Inflammatory macrophage (primary cell): ENCODE measurements at places on chromosomes 4 and X.

DNA sequence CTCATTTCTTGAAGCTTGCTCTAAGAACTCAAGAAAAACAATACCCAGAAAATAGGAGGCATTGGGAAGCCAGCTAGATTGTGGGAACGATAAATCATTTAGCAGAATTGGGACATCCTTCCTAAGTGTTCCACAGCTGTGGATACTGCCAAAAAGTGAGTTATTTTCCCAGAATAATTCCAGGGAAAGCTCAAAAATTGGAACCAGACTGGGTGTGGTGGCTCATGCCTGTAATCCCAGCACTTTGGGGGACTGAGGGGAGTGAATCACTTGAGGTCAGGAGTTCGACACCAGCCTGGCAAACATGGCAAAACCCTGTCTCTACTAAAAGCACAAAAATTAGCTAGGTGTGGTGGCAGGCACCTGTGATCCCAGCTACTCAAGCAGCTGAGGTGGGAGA is 68.2 kb upstream of the GK2 start:
- no peak for DNase-seq

DNA sequence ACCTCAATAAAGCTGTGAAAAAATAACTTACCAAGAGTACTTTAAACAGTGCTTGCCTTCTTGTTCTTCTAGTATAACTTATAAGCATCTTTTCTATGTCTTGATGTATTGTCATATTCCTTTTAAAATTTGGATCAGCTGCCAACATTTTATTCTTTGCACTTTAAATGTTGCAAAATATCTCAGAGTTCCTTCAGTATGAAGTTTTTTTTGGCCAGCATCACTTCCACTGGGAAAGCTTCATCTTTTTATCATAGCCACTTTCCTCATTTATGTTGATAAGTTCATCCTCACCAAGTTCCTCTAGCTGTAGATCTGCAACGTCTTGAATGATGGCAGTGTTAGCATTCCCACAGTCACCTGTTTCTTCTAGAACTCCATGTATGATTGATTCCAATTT is 24.2 kb downstream of the CXorf58 start:
- DNase-seq: no peak

DNA sequence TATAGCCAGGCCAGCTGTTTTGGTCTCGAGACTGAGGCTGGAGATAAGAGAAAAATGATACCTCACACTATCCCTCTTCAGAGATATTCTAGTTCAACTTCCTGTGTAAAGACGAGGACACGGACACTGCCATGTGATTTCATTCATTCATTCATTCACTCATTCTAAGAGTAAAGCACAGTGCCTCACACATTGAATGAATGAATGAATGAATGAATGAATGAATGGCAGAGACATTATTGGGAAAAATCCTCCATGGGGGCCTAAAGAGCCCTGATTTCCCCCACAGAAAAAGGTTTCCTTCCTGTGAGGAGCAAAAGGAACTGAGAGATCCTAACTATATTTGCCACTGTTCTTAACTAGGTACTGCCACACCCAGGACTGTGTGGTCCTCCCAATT is 183.4 kb upstream of the MAP3K15 start:
- no peak for DNase-seq

GRCh38 chr4:35709080-35709479 is 535.2 kb downstream of the ARAP2 start:
- no peak for DNase-seq

GRCh38 chr4:92600638-92601037 is 296.9 kb downstream of the GRID2 start:
- no peak for DNase-seq

DNA sequence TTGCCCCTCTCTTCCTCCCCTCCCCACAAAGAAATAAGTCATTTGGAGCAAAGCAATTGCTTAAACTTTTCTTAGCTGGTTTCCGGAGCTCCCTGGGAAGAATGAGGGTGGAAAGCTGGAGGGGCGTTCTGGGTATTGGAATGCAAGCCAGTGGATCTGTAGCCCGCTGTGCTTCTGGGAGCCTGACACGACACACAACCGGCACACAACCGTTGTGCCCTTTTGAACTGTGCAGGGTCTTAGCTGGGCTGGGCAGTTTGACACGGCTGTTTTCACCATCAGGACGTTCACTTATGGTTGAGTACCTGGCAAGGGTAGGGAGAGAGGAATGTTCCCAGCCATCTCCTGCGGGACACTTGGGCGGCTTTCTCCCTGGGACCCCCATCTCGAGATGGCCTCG is 38.3 kb downstream of the SHROOM2 start:
- DNase-seq: no peak

DNA sequence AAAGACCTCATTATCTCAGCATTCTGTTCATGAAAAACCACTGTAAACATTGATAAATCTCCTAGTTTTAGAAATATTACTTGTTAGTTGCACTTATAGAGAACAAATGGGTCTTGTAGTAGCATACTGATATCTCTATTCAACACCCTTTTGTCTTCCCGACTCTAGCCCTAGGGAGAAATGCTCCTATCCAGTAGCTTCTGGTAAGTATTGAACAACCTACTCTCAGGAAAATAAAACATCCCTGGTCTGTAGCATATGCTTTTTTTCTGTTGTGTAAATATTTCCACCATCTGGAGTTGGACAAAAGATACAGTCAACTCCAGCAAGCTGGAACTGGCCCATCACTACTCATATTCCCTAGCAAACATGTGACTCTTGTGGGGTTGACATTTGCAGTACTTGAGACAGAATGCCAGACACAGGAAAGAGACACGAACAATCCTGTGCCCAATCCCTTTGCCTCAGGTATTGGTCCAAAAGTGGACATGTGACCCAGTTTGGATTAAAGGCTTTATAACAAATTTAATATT is 188.2 kb downstream of the GC start:
- no peak for DNase-seq

GRCh38 chr4:147580396-147580795 is 36.8 kb upstream of the TMEM184C start:
- DNase-seq: peak; percentile 2

GRCh38 chr4:102299354-102300107 is 45.8 kb downstream of the SLC39A8 start:
- DNase-seq: peak; percentile 9

GRCh38 chr4:184664445-184665210 is 15.1 kb downstream of the PRIMPOL start:
- peak; percentile 37 for DNase-seq

DNA sequence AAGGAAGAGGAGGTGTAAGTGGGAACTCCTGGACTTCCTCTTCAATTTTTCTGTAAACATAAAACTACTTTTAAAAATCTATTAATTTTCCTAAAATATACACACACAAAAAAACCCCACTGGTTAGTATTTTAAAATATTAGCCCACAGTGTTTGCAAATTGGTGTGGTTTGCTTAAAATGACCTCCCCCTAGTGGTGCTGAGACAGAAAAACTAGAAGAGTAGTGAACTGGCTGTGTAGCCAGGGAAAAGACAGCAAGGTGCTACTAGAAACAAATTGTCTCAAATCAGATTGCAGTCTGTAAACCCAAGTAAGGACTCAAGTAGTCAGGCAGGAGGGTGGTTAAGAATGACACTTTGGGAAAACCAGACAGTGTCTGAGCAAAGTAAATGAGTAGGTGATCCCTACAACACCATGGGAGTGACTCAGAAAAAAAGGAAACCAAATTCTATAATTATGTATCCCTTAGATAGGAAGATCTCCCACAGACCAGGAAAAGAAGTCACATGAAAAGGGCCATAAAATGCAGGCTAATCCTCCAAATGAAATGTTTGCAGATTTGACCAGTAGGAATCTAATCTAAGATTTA is 26.0 kb downstream of the AMTN start:
- peak; percentile 1 for DNase-seq

DNA sequence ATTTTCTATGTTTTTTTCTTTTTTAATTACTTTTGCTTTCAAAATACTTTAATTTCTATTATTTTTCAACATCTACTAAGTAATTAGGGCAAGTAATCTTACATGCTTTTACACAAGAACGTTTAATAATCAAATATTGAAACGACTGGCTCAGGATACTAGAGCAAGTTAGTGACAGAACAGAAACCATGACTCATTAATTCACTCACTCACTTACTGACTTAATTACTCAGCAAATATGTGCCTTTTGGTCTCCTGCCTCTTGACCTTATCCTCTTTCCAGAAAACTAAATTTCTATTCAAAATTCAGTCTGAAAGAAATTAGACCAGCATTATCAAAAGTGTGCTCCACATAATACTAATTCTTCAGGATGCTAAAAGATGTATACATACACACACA is 314.9 kb upstream of the TEX13C start:
- no peak for DNase-seq

DNA sequence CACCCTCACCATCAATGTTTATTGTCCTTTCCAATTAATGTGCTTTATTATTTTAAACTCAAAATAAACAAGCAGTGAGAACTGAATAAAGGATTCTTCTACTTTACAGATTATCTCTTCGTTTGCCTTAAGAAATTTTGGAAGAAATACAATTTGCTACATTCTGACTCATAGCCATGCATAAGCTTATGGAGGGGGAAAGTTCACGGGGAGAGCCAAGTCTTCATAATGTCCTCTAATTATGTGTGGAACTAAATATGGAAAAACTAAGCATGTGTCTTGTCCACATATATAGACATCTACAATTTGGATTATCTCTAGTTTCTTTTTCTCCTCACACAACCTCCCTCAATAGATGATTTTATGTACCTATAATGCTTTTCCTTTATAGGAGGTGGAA is 17.5 kb downstream of the CXCL13 start:
- no peak for DNase-seq

DNA sequence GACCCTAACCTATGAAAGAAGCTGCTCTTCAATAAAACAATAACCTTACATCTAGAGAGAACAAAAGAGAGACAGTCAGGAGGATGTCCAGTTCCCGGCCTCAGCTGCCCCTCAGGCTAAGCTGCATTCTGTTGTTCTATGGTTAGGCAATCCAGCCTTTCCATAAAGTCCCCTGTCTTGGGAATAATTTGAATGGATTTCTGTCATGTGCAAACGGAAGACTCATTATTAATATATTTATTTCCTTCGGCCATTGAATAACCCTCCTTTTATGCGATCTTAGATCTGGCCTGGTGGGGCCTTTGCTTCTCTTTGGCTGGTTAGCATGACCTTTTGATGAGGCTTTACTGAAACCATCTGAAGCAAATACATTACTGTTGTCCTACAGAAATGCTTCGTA is 80.1 kb downstream of the ANKRD50 start:
- no peak for DNase-seq

DNA sequence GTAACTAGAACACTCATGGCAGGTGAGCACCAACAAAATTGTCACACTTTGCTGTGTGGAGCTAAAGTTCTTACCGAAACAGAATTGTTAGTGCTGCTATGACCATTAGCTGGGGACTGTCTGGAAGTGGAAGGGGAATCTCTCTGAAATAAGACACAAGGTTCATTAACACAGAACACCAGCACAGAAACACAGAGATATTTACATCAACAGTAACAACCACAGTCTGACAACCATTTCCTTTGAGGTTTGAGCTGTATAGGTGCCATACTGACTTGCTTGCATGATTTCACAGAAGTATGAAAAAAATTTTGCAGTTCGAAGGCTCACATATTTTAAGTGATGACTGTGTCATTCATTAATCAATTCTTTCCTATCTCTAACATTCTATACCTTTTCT is 109.8 kb downstream of the NYX start:
- no peak for DNase-seq

GRCh38 chrX:14029039-14029424 is 660 bp downstream of the GEMIN8 start:
- peak; percentile 11 for DNase-seq

GRCh38 chrX:21838937-21839333 is 482 bp upstream of the MBTPS2 start:
- no peak for DNase-seq

- DNase-seq: no peak
Measured at GRCh38 chr4:137471895-137472294, 60.4 kb downstream of the PCDH18 start.

GRCh38 chr4:88646528-88647280 is 50.9 kb downstream of the NAP1L5 start:
- DNase-seq: no peak
